Motor neuron (in vitro differentiated cells): ENCODE measurements at places on chromosomes 11 and 22.

DNA sequence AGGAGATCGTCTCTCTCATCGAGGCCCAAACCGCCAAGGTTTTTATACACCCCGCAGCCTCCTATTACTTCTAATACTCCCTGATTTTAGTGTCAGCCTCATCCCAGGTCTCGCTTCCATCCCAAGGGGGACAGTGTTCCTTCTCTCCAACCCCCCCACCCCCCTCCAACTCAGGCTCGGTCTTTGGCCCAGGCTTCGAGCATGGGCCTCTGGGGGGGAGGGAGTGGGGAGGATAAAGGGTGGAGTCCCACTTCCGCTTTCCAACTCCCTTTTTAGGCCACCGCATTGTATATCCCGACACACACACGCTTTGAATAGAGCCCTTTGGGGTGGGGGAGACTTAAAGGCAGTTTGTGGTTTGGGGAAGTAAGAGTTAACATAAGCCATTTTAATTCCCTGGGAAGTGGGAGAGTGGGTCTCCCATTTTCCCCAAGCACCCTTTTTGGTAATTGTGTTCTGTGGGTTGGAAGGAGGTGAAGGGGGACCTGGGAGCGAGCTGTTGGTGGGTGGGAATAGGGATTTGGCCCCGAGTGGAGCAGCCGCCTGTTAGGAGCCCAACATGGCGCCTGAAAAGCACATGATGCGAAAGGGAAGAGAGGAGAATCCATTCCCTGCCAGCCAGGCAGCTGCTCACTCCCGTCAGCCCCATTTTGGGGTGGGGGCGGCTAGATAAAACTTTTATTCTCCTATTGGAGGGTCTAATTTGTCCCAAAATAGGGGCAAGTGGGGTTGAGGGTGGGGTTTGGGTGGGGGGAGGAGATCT, 844 bp downstream of the PCF11 start:
- no peak for ATAC-seq

- no peak for ATAC-seq
Measured at GRCh38 chr11:86629045-86629706, 43.2 kb downstream of the ME3 start.

DNA sequence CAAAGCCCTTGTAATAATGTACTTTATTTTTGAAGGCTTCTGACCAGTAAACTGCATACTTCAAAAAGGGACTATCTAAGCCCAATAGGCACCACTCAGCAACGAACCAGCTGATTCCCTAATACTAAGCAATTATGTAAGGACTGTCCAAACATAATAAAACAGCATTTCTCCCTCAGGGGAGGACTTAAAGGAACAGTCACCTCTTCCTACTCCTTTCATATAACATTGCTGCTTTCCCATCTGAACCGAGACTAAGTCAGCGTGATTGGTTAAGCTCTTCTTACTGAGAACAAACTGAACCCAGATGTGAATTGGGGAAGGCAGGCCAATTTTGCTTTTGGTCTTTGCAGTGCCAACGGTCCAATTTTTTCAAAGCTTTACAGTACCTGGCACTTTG, 420.0 kb downstream of the METTL15 start:
- ATAC-seq = no peak

- no peak for ATAC-seq
Measured at GRCh38 chr11:78131956-78132355, 7.5 kb downstream of the ALG8 start.

GRCh38 chr22:17955590-17956379, 68.6 kb downstream of the MICAL3 start:
- ATAC-seq = no peak

DNA sequence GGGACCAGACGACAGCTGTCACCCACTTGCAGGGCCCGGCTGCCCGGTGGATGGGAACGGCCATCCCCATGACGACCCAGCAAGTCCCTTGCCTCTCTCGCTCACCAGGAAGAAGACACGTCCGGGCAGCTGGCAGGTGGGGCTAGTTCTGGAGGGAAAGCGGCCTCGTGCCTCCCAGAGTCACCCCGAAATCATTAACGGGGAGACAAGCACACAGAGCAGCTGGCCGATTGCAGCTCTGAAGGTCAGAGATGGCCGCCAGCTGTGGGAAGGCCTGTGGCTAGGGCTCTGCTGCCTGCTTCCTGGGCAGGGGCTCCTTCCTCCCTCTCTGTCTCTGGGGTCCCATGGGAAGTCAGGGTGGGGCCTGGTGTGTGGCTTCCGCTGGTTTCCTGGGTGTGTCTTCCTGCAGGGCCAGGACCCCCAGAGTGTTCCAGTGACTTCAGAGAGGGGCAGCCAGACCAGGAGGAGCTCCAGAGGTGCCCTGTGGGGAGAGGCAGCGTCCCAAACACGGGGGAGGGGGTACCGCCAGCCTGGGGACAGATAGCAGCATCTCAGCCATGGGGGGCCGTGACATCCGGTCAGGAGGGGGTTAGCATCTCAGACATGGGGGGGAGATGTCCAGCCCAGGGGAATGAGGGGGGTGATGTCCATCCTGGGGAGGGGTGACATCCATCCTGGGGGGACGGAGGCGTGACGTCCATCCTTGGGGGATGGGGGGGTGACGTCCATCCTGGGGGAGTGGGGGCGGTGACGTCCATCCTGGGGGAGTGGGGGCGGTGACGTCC, 114.9 kb downstream of the KCNQ1 start:
- ATAC-seq = no peak

GRCh38 chr11:96264364-96264763, 78.6 kb downstream of the MAML2 start:
- no peak for ATAC-seq

GRCh38 chr11:105490333-105490732, 119.5 kb upstream of the GRIA4 start:
- ATAC-seq = no peak

GRCh38 chr11:134385774-134386565, 26.1 kb downstream of the B3GAT1 start:
- ATAC-seq = no peak

DNA sequence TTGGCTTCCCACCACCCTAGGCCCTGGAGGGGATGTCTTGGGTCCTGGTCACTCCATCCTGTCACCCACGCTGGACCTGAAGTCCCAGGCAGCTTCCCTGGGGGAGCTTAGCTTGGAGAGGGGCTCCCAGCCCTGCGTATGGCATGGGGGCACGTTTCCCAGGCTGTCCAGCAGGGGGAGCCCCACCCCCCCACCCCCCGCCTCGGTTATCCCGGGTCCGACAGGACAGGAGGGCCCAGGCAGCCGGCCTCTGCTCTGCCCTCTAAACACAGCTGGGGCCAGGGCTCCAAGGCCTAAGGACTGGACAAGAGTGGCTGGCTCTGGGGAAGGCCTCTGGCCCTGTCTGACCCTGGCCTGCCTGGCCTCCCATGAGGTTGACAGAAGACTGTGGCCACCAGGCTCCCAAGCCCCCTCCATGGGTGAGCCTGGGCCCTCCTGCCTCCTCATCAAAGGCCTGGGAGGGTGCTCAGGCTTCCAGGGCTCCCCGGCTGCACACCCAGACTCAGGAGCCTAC, 104.8 kb downstream of the NECTIN1 start:
- no peak for ATAC-seq

DNA sequence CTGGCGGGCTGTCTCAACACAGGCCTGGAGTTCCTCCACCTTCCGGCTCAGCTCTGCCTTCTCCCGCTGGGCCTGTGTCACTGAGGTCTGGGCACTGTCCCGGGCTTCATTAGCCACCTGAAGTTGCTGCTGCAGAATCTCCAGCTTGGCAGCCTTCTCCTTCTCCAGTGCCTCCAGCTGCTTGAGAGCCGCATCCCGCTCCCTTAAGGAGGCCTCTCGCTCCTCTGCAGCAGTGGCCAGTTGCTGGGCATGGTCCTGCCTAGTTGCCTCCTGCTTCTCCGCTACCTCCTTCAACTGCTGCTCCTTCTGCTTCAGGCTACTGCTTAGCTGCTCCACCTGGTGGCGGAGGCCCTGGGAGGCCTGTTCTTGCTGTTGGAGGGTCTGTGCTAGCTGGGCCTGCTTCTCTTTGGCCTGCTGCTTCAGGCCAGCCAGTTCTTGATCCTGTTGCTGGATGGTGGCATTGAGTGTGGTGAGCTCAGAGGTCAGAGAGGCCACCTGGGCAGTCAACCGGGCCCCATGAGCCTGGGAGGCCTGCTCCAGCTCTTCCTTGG, 16.9 kb downstream of the IL18BP start:
- ATAC-seq = peak; percentile 85

GRCh38 chr11:72815110-72815618, 953 bp downstream of the ATG16L2 start:
- no peak for ATAC-seq

GRCh38 chr11:95092549-95093324, 3.1 kb downstream of the ENDOD1 start:
- no peak for ATAC-seq

- ATAC-seq = peak; percentile 96
Measured at GRCh38 chr11:118152552-118153471, at the start of gene SCN4B. Gene SCN4B, minus strand, starts transcription at chr11:118152823. Its CDS starts 150 bp downstream, at chr11:118152673.
